ENCODE measurements at places on chromosomes 12 and 14.

GRCh38 chr12:52147964-52148463 is 43.8 kb downstream of the KRT80 start:
- DNase-seq: no peak

- no peak for DNase-seq
These were observed 68.7 kb downstream of the CIT start for GRCh38 chr12:119808441-119808840.

DNA sequence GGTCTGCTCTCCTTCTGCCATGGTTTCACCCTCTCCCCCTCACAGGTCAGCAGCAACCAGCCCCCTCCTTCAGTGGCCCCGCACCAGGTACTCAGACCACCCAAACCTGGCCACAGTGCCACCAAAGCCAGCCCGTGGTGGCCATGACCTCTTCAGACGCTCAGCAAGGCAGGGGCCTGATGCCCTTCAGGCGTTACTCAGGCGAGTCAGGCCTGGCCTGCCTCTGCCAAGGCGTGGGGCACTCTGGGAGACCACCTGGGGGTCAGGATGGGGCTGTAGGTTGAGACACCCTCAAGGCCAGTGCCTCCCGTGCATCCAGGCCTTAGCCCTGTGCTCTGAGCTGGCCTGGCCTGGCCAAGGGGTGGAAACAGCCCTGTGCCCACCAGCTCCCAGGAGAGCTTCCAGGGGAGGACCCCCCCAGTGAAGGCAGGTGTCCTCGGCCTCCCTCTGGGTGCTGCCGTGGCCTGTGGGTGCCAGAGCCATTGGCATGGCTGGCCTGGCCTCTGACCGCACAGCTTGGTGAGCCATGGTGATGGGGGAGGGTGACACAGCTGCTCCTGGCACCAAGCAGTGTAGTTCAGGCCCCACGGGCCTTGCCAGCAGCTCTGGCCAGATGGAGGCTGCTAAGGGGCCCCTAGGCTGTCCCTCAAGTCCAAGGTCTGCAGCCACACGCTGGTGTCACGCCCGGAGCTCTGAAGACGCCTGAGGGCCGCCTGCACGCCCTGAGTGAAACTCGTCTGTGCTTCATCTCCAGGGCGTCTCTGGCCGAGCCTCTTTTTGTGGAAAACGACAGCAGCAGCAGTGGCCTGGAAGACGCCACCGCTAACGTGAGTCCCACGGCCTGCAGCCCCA is 15.1 kb downstream of the XRCC3 start:
- no peak for DNase-seq

GRCh38 chr14:30528778-30529642 is 29.9 kb upstream of the G2E3 start:
- DNase-seq: no peak

GRCh38 chr14:103386713-103387329 is 1.6 kb downstream of the MARK3 start:
- no peak for DNase-seq

DNA sequence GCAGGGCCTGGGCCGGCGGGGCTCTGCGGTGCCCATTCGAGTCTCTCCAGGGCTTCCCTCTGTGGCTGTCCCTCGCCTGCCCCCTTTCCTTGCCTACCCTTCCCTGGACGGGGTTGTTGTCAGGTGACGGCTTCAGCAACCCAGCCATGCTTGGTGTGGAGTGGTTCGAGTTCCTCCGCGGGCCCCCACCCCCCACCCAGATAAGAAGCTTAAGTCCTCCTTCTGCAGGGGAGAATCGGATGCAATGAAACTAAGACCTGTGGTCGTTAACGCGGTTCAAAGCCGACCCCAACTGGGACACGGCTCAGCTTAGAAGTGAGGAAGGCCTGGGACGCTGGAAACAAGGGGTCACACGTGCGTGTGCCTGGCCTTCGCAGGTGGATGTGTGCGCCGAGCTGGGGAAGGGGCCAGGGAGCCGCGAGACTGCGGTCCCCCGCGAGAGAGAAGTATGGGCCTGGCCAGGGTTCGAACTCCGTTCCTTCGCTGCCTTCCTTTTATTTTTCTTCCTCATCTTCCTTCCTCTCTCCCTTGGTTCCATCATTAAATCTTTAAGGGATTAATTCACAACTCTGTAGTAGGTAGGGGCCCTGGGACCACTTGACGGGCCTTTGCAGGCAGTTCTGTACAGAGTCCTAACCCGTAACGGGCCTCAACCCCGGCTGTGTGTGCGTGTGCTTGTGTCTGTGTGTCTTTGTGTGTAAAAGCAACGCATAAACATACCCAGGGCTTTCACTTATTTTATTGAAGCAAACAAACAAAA is 3.5 kb downstream of the TTC6 start:
- DNase-seq: no peak

- no peak for DNase-seq
These were observed 141.6 kb downstream of the ITPR2 start for GRCh38 chr12:26691234-26691970.

GRCh38 chr12:73136386-73136785 is 864.2 kb downstream of the TRHDE start:
- no peak for DNase-seq

GRCh38 chr12:129851296-129851695 is 52.5 kb downstream of the TMEM132D start:
- DNase-seq: no peak

- no peak for DNase-seq
These were observed 41.7 kb upstream of the EMP1 start for GRCh38 chr12:13154831-13155230.

Data from effector memory CD8-positive, alpha-beta T cell (primary cell).